ENCODE measurements at places on chromosomes 1 and 21. TPM values are rescaled to one million over a fixed set of nuclear protein-coding genes. Genes with fewer than 3 reads are reported as not detected.
A peak's percentile ranks its signal among the peaks of the same experiment; 100 is the strongest.

DNA sequence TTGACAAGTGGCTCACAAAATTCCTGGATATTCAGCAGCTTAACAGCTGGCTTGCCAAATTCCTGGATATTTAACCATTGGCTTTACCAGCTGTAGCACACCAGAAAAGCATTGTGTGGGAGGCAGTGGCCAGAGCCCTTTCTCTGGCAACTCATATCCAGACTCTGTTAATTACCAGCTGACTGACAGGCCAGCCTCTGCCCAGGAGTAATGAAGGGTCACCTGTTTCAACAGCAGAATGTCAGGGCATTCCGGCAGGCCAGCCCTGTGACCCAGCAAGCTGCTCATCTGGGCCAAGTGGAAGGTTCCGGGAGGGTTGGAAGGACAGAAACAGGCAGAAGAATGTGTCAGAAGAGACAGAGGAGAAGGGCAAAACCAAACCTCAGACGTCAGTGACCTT, 35.2 kb upstream of the KIRREL1 start:
- no peak for DNase-seq

DNA sequence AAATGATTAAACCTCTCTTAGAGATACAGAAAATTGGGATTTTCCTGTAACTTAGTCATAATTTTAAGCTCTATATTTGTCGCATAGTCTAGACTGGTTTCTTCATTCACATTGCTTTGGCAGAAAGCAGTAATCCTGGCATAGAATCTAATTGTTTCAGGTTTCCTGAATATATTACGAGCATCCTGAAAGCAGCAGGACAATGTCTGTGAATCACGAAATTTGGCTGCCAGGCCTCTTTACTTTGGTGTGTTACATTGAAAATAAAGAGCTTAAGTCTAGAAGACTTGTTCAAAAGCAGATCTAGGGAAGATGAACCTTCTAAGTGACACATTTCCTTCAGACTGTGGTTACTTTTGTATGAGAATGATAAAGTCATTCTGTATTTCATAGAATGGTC, 72.2 kb downstream of the TDRD5 start:
- DNase-seq = no peak

GRCh38 chr1:159197561-159198557, 6.8 kb upstream of the ACKR1 start:
- DNase-seq = peak; percentile 92

Gene BLZF1
- 12.4 TPM for total RNA-seq

GRCh38 chr1:193070942-193071341, 11.5 kb downstream of the RO60 start:
- peak; percentile 20 for DNase-seq
